ENCODE measurements at places on chromosomes 5 and 9.

DNA sequence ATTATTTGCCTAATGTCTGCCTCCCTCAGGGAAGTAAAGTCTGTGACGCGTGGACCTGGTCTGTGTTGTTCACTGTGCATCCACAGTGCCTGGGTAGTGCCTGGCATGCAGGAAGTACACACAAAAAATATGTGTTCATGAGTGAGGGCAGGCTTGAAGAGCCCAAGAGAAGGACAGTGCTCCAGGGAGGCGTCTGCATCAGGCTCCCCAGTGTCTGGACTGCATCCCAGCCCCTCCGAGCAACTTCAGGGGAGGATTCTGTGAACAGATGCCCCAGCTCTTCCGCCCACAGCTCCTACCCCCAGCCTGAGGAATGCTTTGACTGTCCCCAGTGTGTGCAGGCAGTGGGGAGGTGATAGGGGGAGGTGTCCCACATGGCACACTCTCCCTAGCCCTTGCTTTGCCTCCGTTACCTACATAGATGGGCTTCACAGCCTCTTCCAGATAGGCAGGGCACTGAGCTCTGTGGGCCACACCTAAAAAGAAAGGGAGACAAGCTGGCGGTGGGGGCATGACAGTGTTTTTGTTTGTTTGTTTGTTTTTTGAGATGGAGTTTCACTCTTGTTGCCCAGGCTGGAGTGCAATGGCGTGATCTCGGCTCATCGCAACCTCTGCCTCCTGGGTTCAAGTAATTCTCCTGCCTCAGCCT is 25.4 kb downstream of the IRF1 start:
- no peak for DNase-seq

DNA sequence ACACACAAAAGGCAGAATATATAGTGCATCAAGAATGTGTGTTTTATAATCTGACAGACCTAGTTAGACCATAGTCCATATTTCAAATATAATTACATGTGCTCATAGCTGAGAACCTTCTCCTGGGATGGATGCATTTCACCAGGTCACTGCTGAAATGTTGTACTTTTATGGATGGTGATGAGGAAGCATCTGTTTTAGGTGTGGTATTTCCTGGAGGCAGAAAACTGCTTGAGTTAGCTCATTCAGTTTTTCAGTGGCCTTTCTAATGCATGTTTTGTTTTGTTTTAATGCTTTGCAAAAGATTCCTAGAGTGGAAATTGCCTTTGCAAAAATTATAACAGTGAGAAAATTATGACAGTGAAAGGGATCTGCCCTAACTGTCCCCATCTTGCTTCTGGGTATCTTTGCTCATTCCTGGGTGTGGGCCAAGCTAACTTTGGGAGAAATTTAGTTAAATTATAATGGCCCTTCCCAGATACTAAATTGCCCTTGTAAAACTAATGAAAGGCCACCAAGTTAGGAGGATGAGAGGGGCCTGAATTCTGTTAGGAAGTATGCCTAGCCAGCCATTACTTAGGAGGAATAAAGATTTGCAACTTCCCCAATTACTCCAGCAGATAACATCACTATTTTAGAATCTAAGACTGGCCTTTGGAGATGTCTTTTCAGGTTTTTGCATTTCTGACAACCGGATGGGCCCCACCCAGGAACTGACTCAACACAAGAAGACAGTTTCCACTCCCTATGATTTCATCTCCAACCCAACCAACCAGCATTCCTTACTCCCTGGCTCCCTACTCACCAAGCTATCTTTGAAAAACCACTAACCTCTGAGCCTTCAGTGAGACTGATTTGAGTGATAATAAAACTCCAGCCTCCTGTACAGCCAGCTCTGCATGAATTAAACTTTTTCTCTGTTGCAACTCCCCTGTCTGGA is 7.0 kb upstream of the IL12B start:
- DNase-seq = no peak

GRCh38 chr5:154524181-154524580 is 46.2 kb upstream of the HAND1 start:
- DNase-seq = no peak

- DNase-seq = no peak
Observed at GRCh38 chr9:219670-220365, 5.2 kb downstream of the DOCK8 start.

DNA sequence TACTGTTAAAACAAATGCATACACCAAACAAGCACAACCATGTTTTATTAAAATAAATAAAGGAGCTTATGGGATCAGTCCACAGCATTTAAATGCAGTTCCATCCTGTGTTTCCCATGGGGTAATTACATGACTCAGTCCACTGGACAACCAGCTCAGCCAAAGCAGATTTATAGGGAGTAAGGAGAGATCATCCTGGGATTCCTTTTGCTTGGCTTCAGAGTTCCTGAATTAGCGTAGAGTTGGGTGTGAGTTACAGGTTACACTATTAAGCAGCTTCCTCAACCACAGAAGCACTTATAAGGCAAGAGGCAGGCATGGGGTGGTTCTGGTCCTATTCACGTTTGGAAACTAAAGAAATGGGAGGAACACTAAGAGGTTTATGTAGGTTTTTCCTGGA is 381.1 kb upstream of the ACTBL2 start:
- DNase-seq = no peak

DNA sequence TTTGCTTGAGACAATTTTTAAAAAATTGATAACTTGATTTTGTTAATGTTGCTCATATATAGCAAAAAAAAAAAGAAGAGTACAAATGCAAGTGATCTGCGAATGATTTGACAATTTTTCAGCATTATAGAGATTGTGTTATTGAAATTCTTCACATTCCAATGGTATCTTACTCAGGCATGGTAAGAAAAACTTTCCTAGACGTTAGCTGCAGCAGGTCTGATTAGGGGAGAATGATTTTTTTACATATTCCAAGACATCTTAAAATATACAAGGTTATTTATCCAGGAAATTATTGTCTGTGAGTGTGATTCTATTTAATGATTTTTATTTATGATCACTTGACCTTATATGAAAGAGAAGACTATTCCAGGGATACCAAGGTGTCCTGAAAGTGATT is 361.9 kb downstream of the MAT2B start:
- DNase-seq = no peak

DNA sequence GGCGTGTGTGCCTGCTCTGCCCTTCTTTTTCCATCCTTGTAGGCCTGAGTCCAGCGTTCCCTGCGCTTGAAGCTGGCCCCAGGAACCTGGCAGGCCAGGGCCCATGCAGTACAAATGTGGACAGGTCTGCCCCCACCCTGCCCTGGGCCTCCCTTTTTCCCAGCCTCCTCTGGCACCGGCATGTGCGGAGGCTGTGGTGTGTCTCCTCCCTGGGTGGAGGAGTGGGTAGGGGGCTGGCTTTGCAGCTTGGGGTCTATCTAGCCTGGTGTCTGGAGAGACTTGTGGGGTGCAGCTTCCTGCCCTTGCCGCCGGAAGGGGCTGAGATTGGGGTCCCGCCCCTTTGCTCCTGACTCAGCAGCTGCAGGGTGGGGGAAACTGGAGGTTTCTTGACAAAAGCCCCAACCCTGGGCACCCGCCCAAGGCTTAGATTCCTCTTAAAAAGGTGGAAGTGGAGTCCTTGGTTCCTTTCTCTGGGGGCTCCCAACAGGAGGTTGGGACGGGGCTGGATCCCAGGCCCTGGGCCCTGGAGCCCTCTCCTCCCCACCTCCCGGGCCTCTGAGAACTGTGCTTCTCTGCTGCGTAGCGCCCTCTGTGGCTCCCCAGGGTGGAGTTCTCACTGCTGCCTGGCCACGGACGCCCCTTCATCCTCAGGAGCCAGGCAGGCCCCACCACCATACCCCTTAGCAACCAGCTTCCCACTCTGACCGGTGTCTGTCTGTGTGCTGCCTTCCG is 18.0 kb downstream of the RXRA start:
- DNase-seq = no peak

- DNase-seq = no peak
Observed at GRCh38 chr5:2536632-2537377, 214.7 kb downstream of the IRX2 start.

- no peak for DNase-seq
Observed at GRCh38 chr9:126788634-126789349, 16.0 kb upstream of the ZBTB43 start.

- no peak for DNase-seq
Observed at GRCh38 chr5:159775890-159776289, 140.4 kb upstream of the ADRA1B start.

DNA sequence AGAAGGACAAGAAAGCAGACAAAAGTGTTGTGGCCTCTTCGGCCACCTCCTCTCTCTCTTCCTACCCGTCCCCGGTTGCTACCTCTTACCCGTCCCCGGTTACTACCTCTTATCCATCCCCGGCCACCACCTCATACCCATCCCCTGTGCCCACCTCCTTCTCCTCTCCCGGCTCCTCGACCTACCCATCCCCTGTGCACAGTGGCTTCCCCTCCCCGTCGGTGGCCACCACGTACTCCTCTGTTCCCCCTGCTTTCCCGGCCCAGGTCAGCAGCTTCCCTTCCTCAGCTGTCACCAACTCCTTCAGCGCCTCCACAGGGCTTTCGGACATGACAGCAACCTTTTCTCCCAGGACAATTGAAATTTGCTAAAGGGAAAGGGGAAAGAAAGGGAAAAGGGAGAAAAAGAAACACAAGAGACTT is 2.4 kb downstream of the EGR1 start:
- no peak for DNase-seq

DNA sequence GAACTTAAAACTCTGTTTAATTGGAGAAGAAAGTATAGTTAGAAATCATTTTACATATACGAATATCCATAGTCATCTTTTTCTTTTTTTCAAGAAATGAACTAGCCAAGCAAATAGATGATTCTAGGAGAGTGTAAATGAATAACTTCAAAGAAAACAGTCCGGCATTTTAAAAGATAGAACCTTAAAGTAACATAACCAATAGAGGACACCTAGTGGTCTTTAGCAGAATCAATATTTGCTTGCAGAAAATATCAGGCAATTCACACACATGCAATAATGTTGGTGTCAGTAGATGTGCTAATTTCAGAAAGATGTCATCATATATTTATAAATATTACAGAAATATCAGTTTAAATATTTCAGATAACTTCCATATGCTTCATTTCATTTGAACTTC is 57.1 kb downstream of the HCN1 start:
- DNase-seq = no peak

DNA sequence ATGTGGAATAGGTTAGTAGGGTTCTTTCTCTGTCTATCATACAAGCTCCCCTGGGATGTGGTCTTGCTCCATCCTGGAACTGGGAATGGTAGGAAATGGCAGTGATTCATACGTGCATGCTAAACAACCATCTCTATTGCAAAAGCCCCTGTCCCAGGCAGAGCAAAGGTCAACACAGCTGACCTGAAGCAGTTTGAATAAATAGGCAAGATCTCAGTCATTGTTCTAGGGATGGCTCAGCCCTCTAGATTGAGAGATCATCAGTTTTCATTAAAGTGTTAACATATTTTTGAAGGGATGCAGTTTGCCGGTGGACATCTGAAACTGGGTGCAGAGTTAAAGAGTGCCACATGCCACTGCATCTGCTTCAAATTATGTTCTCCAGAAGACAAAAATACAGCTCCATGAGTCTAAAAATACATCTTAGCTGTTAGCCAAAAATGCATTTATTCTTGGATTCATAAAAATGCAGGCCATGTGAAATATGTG is 224.1 kb downstream of the ESM1 start:
- DNase-seq = no peak

DNA sequence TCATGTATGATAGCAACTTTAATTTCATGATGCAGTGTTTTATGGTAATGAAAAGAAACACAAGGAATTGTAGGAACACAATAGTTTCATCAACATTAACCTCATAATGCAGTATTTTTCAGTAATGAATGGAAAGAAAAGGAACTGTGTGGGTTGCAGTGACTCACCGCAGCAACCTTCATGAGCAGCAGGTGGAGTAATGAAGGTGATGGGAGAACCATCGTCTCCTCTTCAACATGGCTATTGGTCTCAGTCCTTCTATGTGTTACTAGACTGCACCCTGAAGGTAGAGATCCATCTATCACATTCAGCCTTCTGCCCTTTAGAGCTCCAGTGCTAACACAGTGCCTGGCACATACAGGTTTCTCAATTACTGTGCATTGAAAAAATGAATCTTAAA is 58.0 kb downstream of the TMEM215 start:
- no peak for DNase-seq

DNA sequence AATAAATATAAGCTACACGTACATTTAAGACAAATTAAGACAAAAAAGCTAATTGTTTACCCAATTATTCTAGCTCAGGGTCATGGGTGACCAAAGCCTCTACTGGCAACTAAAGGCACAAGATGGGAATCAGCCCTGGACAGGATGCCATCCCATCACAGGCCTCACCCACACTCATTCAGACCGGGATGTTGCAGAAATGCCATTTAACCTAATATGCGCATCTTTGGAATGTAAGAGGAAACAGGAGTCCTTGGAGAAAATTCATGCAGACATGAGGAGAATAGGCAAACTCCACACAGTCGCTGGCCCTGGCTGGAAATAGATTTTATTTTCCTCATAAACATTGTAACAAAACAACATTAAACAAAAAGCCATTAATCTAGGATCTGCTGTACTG is 2003.8 kb upstream of the CDH9 start:
- DNase-seq = no peak

GRCh38 chr5:166436872-166437271 is 1854.6 kb upstream of the WWC1 start:
- DNase-seq = no peak

DNA sequence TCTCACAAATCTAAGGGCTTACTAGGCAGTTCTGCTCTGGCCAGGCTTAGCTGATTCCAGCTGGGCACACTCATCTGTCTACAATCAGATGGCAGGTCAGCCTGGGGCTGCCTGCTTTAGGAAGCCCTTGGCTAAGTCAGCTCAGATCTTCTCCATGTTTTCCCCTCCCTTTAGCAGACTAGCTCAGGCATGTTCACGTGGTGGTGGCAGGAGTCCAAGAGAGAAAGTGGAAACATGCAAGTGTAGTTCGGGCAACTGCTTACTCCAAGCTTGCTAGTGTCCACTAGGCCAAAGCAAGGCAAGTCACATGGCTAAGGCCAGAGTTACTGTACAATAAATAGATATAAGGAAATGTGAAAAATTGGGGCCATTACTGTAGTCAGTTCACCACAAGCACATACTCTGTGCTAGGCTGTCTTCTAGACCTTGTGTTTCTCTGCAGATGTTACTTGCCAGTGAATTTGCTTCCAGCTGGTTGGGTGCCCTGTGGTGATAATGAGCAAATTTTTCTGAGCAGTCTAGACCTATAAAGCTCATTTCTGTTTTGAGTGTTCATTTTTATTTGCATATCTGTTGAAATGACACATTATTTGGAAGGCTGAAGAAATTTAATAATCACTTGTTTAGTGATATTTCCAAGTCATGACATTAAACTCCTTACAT is 38.3 kb downstream of the RECK start:
- DNase-seq = no peak

GRCh38 chr5:23389291-23390101 is 117.9 kb upstream of the PRDM9 start:
- DNase-seq = no peak

GRCh38 chr9:76181781-76182180 is 212.4 kb downstream of the RFK start:
- no peak for DNase-seq

- no peak for DNase-seq
Observed at GRCh38 chr5:108216890-108217289, 165.0 kb downstream of the FBXL17 start.
